NCI-H2081 treated with DMSO at 0.1 percent for 48 hours (cell line): ENCODE measurements at places on chromosomes 5 and 9.

- DNase-seq, result no peak
Observed at GRCh38 chr9:76717613-76718012, 46.6 kb upstream of the PCA3 start.

GRCh38 chr5:109267283-109267682, 142.5 kb downstream of the PJA2 start:
- DNase-seq, result no peak

DNA sequence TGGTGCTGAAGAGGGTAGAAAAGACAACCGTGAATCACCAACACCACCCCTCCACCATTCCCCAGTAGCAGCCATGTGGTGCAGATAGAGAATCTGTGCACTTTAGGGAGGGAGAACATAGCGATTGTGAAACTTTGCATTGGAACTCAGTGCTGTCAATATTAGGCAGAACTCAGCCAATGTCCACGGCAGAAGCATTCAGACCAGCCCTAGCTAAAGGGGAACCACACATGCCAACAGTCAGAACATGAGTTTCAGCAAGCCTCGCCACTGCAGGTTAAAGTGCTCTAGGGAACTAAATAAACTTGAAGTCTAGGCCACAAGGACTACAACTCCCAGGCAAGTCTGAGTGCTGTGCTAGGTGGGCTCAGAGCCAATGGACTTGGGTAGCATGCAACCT, 38.5 kb upstream of the DEPDC1B start:
- DNase-seq, result no peak

DNA sequence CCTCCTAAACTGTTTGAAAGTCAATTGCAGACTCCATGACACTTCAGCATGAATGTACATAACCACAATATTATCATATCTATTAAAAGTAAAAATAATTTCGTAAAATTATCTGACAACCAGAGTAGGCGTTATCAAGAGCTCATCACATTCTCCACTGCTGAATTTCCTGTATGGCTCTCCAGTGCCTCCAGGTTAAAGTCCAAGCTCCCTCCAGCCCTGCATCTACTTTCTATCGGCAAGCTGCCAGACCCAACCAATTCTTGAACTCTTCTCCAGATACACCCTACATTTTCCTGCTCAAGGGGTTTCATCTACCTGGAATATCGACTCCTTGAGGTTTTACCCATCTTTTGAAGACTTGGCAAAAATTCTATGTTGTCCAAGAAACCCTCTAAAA, 74.5 kb upstream of the TBC1D2 start:
- DNase-seq, result no peak

DNA sequence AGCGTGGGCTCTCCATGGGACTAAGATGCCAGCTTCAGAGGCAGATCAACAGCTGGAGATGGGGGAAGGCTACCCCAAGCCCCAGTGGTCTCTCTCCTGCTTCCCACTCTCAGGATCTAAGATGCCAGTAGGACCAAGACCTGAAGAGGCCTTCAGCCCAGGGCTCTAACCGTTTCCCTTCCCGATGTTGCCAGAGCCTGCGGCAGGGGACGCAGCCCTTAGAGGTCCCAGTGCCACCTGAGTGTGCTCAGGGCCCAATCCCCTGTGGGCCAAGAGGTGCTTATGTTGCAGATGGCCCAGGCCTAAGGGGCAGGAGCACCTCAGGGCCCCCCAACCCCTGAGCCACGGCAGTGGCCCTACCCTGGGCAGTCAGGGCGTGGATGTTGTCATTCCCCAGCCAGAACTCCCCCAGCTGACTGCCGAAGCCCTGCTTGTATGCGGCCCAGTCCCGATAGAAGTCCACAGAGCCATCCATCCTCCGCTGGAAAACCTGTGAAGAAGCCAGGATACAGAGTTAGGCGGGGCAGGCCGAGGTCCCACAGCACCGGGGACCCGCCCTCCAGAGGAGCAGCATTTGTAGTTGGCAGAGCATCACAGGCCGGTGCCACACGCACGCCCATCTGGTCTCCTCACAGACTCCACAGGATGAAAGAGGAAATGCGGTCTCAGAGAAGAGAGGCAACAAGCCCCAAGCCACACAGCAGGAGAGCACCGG, 5.4 kb downstream of the FCN1 start:
- DNase-seq, result no peak

- DNase-seq, result no peak
Observed at GRCh38 chr5:159805021-159805420, 111.3 kb upstream of the ADRA1B start.

DNA sequence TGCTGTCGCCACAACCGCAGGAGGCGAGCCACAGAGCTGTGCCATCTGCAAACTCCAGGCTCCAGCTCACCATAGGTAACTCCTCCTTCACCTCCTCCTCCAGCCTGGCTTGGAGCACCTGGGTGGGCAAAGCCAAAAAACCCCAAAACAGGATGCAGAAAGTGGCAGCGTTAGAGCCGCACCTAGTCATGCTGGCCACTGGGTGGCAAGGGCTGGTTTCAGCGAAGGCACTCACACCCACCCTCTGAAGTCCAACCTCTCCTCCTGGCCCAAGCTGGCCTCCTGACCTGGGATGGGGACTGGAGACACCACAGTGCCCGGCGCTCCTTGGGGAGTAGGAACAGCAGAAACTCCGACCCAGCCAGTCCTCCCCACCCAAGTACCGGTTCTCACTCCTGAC, 28.7 kb upstream of the ZNF354B start:
- no peak for DNase-seq

- DNase-seq, result no peak
Observed at GRCh38 chr5:56460195-56460546, 227.0 kb upstream of the ANKRD55 start.

GRCh38 chr5:157554179-157555036, 21.2 kb downstream of the ADAM19 start:
- no peak for DNase-seq
